HFFc6 (cell line): ENCODE measurements at places on chromosomes 3 and 15.

DNA sequence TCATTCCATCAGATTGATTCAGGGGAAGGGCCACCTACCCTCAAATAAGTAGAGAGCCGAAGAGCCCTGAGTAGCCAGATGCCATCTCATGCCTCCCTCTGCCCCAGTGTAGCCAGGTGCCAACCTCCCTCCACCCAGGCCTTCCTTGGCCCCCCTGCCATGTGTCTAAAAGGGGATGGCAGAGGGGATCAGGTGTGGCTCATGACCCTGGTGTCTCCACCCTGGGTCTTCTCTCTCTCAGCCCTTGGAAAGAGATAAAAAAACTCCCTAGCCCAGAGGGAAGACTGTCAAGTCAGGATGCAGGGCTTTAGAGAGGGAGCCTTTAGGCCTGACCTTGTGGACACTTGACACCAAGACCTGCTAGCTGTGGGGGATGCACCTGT, 5.2 kb downstream of the GRM2 start:
- no peak for DNase-seq

GRCh38 chr3:145952536-145952935, 208.4 kb downstream of the PLOD2 start:
- DNase-seq, result peak; percentile 86

DNA sequence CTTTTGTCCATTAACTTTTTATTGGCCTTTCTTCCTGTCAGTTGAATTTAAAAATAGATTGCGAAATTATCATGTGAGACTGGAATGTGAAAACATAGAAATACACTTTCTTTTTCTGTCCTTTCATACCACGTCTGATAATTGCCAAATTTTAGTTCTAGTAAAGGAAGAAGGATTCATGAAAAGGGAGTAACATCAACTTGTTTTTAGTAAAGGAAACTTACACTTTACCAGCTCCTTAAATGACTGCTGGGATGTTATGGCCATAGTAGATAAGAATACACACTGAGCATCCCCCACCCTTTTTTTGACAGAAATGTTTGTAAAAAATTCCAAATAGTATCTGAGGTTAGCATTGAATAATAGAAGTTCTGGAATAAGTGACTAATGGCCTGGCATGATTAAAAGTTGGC, 137.9 kb downstream of the NEO1 start:
- no peak for DNase-seq

DNA sequence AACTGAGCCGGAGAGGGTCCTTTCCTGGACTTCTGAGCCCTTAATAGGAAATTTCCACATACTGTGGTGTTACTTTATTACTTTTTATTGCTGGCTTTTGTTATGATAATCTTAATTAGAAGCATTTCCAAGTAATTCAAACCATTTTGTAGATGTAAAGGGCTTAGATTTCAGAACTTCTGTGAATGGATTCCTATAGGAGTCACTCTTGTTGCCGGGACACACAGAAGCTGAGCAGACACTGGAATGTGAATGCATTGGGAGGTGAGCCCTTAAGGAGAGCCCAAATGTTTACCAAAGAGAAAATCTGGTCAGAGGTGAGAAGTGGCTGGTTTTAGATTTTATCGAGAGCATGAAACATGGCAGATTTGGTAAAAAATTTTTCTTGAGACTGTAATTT, 87.4 kb downstream of the FNDC3B start:
- no peak for DNase-seq

- DNase-seq, result no peak
Observed at GRCh38 chr3:5563537-5564277, 376.2 kb downstream of the EDEM1 start.

DNA sequence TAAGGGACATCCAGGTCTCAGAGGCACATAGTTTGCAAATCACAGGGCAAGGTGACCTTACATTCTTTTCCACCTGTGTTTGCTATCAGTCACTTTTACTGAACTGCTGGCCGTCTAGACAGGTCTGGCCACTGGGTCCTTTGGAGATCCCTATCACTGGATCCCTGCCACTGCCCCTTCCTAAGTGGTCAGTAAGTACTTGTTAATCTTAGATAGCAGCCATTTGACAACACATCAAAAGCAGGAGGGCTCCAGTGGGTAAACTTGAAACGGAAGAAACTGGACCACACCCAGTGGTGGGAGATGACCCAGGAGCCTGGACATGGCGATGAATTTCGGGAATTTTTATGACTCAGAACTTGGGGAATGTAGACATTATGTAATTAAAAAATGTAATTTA, 28.9 kb upstream of the RASGRP1 start:
- DNase-seq, result no peak

DNA sequence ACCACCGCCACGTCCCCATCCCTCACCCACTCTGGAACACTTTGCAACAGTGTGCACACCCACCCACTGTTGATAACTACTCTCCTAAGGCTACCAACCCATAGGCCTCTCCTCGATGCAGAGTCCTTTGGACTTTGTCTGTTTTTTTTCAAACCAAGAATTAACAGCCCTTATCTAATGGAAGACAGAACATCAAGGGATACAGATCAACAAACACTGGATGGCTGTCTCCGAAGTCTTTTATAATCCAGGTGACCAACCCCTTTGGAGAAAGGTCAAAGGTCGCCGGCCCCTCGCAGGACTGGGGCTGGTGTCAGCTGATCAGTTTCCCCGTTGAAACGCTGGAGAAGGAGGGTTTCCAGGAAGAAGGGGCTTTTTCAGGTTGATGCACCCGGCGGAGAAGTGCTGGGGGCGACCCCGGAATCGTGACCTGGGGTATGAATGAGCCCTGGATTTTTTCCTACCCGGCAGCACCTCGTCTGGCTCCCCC, 532 bp downstream of the B4GALT4 start:
- DNase-seq, result no peak

DNA sequence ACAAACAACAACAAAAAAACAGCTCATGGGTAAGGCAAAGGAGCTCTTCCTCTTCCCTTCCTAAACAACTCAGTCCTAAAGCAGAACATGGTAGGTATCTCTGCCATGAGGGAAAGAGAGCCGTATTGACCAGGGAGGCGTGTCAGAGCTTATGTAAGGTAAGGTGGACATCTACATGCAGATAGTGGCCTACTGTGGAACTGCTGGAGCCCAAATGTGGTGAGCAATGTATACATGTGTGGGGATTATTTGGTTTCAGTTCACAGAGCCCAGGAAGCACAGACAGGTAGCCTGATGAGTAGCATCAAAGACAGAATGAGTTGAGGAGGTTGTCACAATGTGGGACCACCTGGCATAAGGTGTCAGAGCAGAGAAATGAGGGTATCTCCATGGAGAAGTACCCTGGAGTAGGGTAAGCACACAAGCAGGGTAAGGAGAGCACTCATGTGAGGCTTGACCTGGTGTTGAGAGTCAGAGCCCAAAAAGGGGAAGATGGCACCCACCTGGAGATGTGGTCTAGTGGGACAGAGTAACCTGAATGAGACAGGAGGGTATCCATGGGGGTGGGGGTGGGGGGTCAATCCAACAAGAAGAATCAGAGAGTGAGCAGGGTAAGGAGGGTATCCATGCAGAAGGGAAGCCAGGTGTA, 45.5 kb downstream of the DENND6A start:
- DNase-seq, result no peak

GRCh38 chr3:46764206-46764605, 46.5 kb upstream of the PRSS50 start:
- no peak for DNase-seq

DNA sequence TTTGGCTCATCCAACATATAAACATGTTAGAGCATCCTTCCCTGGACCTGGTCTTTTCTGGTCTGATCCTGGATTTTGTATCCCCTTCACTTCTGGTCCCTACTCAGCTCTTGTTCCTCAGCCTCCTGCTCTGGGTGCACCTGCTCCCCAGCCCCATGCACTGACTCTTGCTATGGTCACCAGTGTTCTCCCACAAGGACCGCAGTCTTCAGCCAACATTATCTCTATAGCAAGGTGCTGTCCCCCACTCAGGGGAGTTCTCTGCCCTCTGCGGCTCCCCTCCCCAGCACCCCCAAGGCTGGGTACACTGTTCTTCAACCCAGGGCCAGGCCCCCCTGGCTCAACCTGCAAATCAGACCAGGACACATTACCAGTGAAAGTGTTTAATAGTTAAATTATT, 80.2 kb downstream of the SEC22A start:
- DNase-seq, result no peak

GRCh38 chr3:31704156-31704555, 171.4 kb downstream of the STT3B start:
- no peak for DNase-seq

- no peak for DNase-seq
Observed at GRCh38 chr3:143427631-143428030, 308.1 kb downstream of the CHST2 start.

DNA sequence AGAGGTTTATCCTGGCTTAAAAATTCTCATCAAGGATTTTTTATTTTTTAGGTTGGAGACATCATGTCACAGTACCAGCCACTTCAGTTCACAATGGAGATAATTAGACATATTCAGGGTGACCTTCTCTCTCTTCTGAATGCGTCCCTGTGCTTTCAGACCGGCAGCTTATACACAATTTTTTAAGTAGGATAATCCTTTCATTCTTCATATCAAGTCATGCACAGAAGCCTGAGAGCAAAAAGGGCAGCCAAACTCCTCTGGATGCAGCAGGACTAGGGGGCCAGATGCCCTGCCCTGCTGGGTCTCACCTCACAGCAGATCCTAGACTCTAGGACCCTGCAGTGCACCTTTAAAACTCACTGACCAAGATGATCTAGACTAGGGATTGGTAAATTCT, 210.4 kb downstream of the ERC2 start:
- DNase-seq, result no peak

DNA sequence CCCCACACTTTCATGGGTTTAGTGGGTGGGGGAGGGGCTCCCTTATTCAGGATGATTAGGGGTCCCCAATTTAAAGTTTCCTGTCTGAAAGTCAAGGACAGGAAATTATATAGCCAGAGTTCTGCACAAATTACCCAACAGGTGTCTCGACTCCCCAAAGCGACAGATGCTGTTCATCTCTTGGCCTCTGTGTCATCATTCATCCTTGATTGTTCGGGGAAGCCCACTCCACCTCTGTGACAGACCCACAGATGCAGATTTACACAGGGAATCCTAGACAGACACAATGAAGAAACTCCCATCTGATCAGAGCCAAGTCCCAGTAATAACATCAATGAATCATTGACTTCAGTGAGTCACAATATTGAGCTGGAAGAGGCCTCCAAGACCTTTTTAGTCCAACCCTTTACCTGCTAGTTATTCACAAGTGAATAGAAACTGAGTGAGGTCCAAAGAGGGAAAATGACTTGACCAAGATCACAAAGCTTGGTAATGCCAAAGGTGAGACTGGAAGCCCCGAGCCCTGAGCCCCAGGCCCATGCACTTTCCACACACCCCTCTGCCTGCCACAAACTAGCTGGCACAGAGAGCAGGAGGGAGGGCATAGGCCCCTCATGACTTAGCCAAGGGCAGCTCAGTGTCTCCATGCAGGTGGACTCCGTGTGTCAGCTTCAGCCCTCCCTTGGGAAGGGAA, 7.9 kb upstream of the SRP14 start:
- DNase-seq, result peak; percentile 68

DNA sequence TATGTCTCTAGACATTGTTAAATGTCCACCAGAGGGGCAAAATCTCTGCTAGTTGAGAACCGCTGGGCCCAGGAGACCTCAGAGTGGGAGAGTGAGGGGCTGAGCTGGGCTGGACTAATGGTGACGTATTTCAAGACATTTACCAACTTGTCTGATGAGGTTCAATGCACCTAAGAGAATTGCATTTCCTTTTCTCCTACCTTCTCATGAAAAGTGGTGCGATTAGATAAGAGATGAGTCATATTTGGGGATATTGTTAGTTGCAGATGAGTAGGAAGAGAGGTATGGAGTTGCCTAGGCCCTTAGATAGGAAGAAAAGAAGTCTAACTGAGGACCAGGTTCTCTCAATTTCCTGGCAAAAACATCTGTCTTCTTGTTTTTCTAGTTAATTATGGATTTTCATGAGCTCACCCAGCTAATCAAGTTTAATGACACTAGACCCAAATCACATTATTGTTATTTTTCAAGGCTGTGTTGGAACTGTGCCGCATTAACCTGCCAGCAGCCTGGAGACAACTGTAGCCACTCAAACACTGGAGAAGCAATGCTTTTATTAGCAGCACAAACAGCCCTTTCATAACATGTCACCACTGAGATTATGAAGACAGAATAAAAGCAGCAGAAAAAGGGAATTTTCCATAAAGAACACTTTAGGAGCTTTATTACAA, 144.2 kb downstream of the PDCD6IP start:
- no peak for DNase-seq

DNA sequence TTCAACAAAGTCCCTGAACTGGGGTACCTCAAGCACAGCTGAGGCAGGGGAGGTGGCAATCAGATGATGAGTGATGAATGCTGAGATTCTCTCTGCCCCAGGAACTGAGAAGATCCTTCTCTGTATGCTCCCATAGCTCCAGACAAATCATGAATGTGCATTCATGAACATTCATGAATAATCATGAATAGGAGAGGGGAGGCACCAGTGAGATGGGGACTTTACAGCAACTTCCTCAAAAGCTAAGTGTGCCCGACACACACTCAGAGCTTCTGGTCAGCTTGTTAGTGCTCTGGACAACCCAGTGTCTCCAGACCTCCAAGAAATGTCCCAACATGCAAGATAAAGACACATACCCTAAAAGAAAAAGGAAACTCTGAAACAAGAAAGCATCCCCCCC, 24.3 kb downstream of the LRRC2 start:
- no peak for DNase-seq

DNA sequence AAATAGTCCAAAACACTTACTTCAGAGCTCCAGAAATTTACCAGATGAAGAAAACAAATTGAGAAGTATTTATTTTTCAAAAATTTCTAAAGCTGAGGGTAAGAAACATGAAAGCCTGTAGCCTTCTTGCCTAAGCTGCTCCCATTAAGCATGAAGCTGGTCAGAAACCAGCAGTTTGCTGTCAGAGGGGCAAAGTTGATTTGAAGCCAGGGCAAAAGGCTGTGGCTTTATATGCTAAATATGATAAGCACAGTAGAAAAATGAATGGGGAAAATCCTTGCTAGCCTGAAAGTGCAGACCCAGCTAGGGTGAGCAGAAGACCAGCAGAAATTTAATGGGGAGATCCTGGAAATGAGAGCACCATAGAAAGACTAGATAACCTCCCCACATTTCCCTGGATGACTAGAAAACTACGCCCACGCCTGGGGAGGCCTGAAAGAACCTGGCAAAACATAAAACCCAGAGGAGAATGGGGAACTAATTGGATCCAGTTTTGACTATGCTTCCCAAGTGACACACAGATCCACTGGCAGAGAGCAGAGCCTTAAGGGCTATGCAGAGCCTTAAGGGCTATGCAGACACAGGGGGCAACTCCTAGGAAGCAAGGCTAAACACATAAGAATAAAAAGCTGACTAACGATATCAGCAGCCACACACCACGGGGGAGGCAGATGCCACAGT, 43.0 kb upstream of the HEG1 start:
- peak; percentile 19 for DNase-seq

- no peak for DNase-seq
Observed at GRCh38 chr3:51350751-51351150, 34.3 kb upstream of the MANF start.
